ENCODE measurements at places on chromosomes 6 and 20. TPM values are rescaled to one million over a fixed set of nuclear protein-coding genes. Genes with fewer than 3 reads are reported as not detected.

MAP7 gene
- total RNA-seq, result 1.4 TPM

C20orf144 gene
- 0.11 TPM for total RNA-seq

REM1 gene
- total RNA-seq, result not detected

FAM162B gene
- 14.1 TPM for total RNA-seq

DSP gene
- 0.33 TPM for total RNA-seq

SFTA2 gene
- not detected for total RNA-seq

KHDC1 gene
- 3.9 TPM for total RNA-seq

PPP1R10 gene
- 18.0 TPM for total RNA-seq

SERINC1 gene
- 253 TPM for total RNA-seq

OGFR gene
- total RNA-seq, result 51.5 TPM

SLC24A3 gene
- total RNA-seq, result not detected

DNPH1 gene
- 63.7 TPM for total RNA-seq

GPR63 gene
- 0.44 TPM for total RNA-seq

FLOT1 gene
- 154 TPM for total RNA-seq

ELOVL5 gene
- 84.6 TPM for total RNA-seq

HCRTR2 gene
- total RNA-seq, result not detected

SLC44A4 gene
- not detected for total RNA-seq

GPLD1 gene
- 0.87 TPM for total RNA-seq

C6orf15 gene
- total RNA-seq, result not detected

RBPJL gene
- not detected for total RNA-seq

SLC22A2 gene
- 0.12 TPM for total RNA-seq

All from uterine smooth muscle cell (primary cell).